ENCODE measurements at places on chromosomes 7 and 10. TPM values are rescaled to one million over a fixed set of nuclear protein-coding genes. Genes with fewer than 3 reads are reported as not detected.

DNA sequence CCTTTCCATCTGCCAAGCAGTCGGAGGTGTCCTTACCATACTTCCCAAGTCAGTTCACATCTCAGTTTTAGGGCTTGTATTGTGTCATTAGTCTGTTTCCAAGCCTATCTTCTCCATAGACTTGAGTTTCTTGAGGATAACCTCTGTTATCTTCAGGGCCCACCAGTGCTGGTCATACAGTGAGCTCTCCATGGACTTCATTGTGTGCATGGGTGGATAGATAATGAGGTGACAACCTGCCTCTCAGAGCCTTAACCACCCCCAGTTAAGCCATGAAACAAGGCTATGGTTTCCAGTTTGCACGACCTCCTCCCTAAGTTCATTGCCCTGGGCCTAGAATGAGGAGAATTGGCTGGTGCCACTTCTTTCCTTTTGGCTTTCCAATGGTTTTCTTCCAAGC, 38.5 kb upstream of the WAC start:
- no peak for DNase-seq

DNA sequence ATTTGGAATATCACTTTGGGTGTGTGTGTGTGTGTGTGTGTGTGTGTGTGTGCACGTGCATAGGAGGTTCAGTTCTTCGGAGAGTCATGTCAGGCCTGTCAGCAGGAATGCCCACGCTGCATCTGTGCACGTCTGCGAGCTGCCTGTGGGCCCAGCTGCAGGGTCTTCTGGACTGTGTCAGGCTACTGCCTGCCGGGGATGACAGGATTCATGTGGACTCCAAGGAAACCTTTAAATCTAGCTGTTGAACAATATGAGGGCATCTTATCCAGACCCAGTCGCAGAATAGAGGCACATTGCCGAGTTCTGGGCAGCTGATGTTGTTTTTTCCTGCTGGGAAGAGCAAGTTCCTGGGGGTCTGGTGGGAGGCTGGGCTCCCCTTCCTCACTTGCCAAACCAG, 19.0 kb downstream of the AQP1 start:
- no peak for DNase-seq

DNA sequence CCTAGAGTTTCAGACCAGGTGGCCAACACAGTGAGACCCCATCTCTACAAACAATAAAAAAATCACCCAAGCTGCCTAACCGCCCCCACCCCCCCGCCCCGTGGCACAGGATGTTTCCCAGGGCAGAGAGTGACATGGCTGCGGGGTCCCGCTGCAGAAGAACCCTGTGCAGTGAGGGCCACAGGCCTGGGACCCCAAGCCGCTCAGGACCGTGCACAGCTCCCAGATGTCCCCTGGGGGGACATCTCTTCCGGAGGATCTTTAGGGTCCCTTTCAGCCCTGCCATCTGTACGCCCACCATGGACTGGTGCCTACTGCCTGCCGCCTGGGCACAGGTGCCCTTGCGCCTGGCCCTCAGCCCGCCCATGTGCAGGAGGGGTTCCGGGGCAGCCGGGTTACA, 373.6 kb downstream of the DNAJB6 start:
- DNase-seq = no peak

GRCh38 chr10:63120554-63120953, 12.6 kb upstream of the NRBF2 start:
- no peak for DNase-seq

DNA sequence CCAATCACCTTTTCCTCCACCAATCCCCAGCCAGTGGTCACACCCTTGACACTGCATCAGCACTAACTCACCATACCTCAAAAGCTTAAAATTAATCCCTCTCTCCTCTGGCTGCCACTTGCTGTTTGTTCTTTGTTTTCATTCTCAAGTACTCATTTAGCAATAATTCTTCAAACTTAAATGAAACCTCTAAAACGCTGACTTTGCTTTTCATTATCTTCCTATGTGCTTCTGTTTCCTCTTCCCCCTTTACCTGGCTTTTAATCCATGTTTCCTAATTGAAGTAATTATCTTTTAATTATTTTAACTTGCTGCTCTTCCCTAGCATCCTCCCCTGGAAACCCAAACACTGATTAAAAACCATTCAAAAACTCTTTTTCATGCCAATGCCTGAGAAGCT, 348.9 kb upstream of the MEOX2 start:
- no peak for DNase-seq

DNA sequence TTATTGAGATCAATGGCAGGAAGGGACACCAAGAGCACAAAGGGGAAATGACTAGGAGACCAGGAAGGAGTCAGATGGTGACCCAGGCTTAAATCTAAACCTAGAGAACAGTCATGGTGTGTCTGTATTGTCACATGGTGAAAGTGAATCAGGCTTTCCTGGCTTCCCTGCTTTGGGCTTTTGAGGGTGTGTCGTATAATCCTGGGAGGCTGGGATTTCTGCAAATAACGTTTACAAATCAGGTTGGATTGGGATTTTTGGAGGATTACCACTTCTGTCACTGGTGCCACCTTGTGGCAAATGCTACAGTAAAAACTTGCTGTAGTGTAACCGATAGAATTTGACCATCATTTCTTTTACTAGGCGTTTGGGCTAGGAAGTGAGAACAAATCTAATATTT, 502.6 kb downstream of the NRG3 start:
- DNase-seq = no peak

DNA sequence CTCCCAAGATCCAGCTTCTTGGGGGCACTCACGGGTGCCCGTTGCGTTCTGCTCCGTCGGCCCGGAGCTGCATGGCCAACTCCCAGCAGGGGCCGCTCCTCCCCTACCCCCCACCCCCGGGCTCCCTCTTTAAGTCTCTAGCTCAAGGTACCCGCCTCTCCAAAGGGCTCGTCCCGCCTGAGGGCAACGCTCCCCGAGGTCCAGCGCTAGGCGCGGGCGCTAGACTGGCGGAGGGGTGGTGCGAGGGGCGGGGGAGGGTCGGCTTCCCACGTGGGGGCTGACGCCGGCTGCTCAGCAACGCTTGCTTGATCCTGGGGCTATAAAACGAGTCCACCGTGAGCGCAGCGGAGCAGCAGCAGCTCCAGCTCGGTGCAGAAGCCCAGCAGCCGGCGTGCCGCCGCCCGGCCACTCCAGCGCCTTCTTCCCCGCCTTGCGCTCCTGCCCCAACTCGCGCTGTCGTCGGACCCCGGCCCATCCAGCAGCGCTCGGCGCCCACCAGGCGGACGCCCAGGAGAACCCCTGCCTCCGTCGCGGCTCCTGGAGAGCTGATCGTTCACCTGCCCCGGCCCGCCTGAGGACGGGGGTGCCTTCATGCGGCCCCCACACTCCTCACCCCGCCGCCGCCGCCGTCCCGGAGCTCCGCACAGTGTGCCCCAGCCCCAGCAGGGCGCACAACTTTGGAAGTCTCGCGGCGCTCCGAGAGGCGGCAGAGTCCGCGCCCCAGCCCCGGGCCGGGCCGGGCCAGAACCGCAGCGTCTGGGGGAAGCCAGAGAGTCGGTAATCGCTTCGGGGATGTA, at the start of gene ADRA2A:
ADRA2A (plus strand) TSS at position 348 of the 797 bp plus-strand sequence. CDS start 968 bp downstream, outside the sequence.
- DNase-seq = peak; percentile 53

DNA sequence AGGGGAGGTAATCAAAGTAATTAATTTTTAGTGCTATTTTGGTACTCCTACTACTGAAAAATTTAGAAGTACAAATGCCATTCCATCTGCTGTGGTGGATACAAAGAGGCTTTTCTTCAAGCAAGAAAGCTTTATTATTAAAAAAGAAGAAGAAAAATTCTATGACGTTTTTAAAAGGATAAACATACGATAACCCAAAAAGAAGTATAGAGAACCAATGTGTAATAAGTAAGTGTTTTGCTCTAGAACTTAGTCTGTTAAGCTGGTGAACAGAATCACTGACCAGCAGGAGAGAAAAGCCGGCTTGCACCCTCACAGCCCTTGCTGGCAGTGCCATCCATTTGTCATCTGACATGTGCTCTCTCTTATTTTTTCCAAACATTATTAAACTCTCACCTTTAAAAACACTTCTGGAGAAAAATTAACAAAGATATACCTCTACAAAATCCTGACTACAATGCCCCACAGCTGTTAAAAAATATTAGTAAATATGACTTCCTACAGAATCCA, 81.5 kb downstream of the SRPK2 start:
- no peak for DNase-seq

- DNase-seq = no peak
Measured at GRCh38 chr7:45324683-45325237, 167.2 kb downstream of the RAMP3 start.

DNA sequence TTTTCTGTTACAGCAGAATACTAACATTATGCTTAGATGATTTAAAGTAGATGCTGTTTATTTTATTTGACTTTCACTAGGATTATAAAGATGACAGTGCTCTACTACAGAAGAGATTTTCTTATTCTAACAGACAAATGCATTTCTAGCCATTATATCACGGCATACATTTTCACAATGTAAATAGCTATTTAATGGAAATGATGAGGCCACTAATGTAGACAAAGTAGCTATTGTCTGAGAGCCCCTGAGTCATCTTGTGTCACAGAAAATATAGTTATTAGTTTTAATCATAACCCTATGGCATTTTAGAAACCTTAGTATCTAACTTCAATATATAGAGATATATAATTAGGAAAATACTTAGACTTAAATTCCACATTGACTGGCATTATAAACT, 158.0 kb upstream of the AHR start:
- no peak for DNase-seq

DNA sequence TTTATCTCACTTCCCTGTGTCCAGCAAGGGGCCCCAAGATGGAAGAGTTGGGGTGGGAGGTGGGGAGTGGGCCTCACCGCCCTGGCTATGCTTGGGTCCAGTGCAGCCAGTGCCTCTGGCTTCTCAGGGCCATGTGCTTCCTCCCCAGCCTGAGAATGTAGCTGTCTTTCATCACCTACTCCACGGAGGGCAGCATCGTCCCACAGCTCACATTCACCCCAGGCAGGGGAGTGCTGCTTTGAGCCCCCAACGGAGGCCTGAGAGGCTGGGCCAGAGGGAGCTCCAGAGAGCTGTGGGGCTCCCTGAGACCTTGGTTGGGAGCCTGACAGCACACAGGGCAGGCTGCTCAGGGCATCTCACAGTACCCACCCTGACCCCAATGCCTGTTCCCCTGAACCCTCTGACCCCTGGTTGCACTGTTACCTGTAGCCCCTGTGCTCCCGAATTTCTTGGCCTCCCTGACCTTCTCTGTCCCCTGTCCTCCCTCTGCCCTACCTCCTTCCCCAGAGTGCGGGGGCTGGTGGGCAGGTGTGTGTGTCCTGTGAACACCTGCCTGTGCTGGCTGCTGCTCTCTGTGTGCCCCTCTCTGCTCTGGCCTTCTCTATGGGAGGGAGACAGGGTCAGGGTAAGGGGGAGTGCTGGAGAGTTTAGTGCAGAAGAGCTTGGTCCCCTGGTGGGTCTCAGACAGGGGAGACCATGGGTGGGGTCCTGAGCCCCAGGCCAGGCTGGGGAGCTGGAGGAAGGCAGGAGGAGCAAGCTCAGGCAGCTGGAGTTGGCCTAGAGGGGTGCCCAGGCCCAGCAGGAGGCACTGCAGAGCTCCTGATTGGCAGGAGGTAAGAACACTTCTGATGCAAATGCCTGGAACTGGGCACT, 19.6 kb upstream of the ZNF488 start:
- no peak for DNase-seq

TACR2 gene
- 0.82 TPM for total RNA-seq

FAM25G gene
- total RNA-seq = not detected

PRKRIP1 gene
- 18.3 TPM for total RNA-seq

COL17A1 gene
- 0.09 TPM for total RNA-seq

KLF14 gene
- not detected for total RNA-seq

DMBT1 gene
- 0.36 TPM for total RNA-seq
